ENCODE measurements at places on chromosomes 3 and 15.

DNA sequence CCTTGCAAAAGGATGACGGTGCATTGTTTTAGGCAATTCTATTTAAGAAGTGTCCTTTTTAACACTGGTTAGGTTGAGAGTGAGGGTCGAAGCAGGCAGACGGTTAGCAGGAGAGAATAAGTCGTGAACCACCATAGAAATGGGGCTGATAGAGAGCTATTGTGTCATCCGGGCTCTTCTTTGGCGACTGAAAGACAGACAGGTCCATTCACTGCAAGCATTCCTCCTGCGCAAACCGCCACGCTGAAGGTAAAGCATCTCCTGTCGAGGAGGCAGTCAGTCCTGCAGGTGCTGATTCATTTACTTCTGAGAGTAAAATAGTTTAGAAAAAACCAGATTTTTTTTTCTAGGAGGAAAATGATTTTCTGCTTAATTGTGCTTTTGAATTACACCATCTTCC is 1002.8 kb upstream of the NR2F2 start:
- no peak for DNase-seq

GRCh38 chr3:196641333-196642054 is 2.0 kb downstream of the NRROS start:
- DNase-seq, result no peak

DNA sequence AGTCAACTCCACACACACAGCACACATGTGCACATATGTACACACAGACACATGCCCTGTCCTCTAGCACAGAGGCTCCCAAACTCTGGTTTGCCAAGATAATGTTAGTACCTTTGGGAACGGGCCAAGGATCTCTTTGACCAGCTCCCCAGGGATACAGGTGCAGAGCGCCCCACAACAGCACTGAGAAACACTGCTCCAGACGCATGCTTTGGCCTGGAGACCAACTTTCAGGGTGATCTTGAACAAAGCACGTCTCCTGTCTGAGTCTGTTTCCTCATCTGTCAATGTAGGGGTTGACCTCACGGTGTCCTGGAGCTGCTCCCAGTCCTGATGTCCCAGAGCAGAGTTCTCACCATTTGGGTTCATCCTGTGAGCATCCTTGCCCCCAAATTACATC is 15.9 kb upstream of the SKOR1 start:
- no peak for DNase-seq

- DNase-seq, result no peak
These were observed 172.4 kb downstream of the CHST2 start for GRCh38 chr3:143291836-143292447.

GRCh38 chr3:43316783-43317460 is 30.6 kb downstream of the SNRK start:
- no peak for DNase-seq

GRCh38 chr3:106566277-106566676 is 697.5 kb upstream of the CBLB start:
- no peak for DNase-seq

- DNase-seq, result peak; percentile 69
These were observed 3.4 kb downstream of the PARP9 start for GRCh38 chr3:122560680-122561079.

GRCh38 chr15:69172847-69173246 is 12.4 kb downstream of the GLCE start:
- no peak for DNase-seq

GRCh38 chr3:72338942-72339669 is 509.1 kb downstream of the SHQ1 start:
- DNase-seq, result no peak

GRCh38 chr3:114697401-114697800 is 403.6 kb downstream of the TIGIT start:
- no peak for DNase-seq

DNA sequence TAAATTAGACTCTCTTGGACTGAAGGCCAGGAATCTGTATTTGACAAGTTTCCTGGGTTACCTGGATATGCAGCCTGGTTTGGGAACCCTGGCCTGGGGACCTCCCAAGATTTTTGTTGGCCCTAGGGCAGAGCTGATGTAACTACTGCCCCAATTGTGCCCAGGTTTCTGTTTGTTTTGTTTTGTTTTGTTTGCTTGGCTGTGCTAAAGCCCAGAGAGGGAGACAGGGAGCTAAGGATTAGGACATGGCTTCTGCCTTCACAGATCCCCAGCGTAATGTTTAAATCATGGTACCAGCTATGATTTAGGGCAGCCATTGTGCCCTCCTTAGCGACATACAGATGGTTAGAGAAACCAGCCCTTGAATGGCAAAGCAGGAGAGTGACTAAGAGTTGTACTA is 47.6 kb downstream of the ABHD5 start:
- DNase-seq, result no peak

DNA sequence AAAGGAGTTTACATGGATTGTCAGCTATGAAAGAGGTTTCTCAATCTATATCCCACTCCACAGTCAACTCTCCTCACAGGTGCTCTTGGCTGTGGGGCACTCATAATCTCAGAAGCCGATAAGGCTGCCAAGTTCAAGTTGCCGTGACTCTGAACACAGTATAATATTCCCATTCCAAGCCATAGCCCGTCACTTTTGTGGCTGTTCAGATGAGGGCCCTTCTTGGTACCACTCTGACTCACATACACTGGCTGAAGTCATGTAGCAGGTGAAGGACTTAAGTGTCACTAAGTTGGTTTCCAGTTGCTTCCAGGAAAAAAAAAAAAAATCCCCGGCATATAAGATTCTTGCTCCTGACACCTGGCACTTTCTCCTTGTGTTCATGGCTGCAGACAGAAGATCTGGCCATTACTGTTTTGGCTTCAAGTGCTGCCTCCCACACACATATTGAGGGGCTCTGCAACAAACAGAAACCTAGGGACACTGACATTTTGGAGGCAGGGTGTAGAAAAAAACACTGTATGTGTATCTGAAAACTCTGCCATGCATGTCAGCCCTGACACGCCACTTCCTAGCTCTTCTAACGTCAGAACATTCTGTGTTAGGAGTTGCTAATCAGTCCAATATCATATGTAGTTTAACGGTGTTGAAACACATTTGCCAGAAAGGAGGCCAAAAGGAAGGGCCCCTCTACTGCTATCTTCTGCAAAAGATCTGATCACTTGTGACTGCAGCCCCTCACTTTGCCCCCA is 170.2 kb upstream of the ICE2 start:
- no peak for DNase-seq

DNA sequence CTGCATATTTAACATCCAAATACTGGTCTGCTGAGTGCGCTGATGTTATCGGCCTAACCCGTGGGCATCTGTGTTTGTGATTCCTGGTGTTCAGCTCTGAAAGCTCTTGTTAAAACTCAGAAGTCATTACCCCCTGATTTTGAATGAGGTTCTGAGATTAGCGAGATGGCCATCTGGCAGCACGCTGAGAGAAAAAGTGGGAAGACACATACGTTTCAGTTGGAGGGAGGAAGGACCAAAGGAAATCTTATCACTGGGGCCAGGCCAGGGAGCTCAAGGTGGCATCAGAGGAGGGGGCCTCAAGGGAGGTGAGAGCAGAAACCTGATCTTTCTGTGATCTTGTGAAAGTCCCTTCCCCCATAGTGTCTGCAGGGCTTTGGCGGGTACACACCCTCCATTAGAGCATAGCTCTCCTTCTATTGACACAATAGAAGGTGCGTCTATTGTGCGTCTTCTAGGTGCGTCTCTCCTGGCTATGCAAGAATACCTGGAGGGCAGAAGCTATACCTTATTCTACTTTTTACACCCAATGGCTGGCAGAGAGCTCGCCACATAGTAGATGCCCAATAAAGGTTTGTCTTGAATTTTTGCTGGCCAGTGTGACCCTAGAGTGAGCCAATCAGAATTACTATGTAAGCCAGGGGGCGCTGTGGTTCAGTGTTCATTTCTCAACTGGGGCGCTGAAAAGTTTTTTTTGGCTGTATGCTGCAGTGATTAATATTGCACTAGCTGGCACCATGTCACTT is 182.4 kb downstream of the SHQ1 start:
- peak; percentile 57 for DNase-seq

DNA sequence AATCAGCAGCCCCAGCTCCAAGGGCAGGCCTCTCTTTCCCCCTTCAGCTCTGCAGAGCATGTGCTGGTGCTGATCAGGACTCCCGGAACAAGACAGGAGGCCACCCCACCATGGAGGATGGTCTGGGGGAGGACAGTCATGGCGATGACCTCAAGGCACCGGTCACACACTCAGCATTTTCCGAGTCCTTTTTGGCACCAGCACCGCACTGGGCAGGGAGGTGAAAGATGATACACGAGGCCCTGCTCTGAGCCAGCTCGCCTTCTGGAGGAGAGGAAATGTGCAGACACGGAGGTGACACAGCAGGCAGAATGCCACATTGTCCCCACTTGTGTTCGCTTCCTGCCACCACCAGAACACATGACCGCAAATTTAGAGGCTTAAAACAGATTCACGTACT is 61.8 kb upstream of the SEC61A1 start:
- no peak for DNase-seq

DNA sequence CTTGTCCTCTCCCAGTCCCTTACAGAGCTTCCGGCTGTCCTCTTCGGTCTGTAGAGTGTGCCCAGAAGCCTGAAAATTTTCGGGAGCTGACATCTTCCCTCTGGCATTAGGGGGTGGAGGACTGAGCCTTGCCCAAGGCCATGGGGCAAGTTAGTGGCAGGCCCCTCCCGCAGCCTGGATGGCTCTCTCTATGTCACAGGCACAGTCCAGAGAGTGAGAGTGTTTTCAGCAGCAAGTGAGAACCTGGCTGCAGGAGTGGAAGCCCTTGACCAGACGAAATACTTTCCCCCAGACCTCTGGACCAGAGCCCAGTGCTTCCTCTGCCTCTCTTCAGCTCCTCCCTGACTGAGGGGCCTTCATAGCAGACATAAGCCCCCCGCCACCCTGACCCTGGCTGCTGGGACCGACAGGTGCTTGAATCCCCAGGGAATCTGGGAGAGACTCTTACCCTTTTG is 50.5 kb upstream of the SEC22A start:
- DNase-seq, result no peak

- DNase-seq, result no peak
These were observed 93.4 kb upstream of the UMPS start for GRCh38 chr3:124636863-124637296.

DNA sequence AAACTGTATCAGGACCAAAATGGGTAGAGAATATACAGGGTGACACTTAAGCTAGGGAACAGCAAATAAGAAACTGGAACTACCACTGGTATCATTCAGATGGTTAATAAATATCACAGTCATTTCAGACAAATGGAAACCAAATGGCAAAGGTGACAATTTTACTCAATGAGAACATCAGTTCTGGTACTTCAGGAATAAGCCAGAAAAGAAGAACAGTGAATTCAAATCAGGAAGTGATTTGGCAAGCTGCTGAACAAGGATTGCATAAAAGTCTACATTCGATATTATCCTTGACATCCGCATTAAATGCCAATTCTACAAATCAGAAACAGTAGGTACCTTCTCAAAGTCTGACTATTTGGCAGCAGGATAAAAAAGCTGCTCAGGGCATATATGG is 23.5 kb upstream of the STIMATE start:
- no peak for DNase-seq

DNA sequence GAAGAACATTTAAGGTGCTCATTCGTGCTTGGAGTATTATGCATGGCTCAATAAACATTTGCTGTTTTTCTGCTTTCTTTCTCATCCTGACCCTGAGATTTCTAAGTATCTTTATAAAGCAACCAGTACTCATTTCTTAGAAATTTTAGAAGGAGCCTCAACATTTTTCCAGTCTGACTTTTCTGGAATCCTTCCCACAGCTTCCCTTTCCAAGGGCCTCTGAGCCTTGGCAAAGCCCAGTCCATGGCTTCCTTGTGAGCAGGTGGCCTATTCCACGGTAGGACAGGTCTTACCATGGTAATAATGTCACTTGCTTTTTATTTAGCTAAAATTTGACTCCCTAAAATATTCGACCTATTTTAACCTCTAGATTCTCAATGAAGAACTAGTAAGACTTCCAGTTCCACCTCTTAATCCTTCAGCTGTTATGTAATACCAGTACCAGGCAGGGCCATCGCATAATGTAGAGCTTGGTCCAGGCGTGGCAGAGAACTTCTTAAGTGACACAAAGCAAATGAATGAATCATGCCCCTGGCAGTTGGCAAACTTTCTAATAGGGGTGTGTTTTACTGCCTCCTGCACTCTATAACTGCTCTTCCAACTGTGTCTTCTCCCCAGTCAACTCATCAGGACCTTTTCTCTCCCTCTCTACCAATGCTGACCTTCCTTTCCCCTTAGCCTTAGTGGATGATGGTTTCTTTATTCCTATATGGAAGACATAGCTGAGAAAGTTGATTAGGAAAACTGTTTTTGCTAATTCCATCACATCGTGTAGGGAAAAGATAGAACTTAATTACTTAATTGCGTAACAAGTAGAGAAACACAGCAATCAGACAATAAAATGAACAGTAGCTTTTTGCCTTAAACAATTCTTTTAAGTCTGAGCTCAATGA is 894 bp upstream of the TM4SF4 start:
- no peak for DNase-seq
